ENCODE measurements at places on chromosomes 7 and 10. TPM values are rescaled to one million over a fixed set of nuclear protein-coding genes. Genes with fewer than 3 reads are reported as not detected.

Gene WASHC2C
- 21.8 TPM for total RNA-seq

- DNase-seq: no peak
Observed at GRCh38 chr7:77794000-77794399, 4.2 kb downstream of the TMEM60 start.

- DNase-seq: no peak
Observed at GRCh38 chr7:54811041-54811845, 52.2 kb upstream of the SEC61G start.

DNA sequence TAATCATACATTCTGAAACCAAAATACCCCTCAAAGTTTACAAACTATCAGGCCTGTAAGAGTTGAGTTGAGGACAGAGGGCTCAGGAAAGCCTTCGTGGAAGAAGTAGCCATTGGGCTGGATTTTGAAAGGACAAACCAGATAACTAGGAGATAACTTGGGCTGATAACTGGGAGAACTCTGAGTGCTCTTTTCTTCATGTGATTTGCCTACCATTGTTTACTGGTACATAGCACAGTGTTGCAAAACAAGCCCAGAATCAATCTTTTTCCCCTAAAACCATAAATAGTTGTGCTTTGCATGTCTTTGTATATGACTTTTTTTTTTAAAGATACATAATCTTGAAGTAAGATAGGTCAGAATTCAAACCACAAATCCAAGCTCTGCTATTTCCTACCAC, 106.7 kb upstream of the ITGB1 start:
- DNase-seq: no peak

GRCh38 chr10:132595854-132596253, 58.3 kb downstream of the INPP5A start:
- DNase-seq: no peak

GRCh38 chr7:78164459-78164858, 365.9 kb downstream of the PHTF2 start:
- no peak for DNase-seq

DNA sequence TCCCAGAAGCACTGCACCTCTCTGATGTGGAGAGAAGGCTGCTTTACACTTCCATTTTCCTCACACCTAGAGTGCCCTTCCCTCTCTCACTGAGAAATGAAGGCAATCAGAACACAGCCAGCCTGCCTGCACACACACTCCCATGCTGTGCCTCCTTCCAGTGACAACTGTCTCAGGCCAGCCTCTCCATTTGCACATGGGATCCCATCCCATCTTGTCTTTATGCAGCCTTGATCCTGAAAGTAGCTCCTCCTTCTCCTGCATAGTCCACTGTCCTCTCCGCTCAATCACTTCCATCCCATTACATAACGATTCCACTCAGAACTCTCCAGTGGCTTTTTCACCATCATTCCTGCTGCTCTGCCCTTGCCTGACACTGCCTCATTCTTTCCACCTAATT, 203.7 kb upstream of the STK17A start:
- no peak for DNase-seq

GRCh38 chr10:86678999-86679792, 10.9 kb downstream of the LDB3 start:
- no peak for DNase-seq

DNA sequence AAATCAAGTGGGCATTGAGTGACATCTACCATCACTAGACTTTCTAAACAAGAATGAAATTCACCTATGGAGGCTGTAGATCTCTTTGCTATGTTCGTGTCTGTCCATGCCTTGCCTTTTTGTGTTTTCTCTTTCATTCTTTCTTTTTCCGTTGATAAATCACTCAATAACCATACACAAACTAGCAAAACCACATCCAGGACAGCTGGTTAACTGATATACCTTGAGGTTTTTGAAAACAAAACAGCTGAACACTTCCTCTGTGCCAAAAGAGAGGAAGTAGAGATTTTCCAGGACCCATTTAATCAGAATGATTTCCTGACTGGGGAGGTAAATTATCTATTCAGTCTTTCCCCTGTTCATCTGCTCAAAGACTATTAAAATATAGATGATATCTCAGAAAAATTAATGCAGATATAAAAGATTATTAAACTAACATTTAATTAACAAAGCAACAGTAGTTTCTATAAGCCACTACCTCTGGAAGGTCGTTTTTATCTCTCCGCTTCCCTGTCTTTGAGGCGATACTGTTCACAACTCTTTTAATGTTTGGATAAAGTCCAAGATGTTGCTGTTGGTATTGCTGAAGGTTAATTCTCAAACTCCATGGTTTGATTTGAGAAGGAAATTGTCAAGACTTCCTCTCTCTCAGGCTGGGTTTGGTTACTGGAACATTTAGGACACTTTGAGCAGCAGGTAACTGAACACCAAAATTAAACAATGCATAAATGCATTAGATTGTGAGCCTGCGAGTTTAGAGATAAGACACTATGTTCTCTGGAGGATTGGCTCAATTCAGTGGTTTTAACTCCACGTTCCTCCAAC, 24.4 kb upstream of the C10orf67 start:
- no peak for DNase-seq

Gene ITPRID1
- not detected for total RNA-seq

Gene EBLN1
- not detected for total RNA-seq

- no peak for DNase-seq
Observed at GRCh38 chr7:65812281-65812680, 60.6 kb upstream of the VKORC1L1 start.

GRCh38 chr7:85292908-85293576, 106.2 kb upstream of the SEMA3D start:
- DNase-seq: no peak

Gene HSPB1
- total RNA-seq: 96.7 TPM

GRCh38 chr7:95993380-95993779, 221.0 kb downstream of the DYNC1I1 start:
- no peak for DNase-seq

DNA sequence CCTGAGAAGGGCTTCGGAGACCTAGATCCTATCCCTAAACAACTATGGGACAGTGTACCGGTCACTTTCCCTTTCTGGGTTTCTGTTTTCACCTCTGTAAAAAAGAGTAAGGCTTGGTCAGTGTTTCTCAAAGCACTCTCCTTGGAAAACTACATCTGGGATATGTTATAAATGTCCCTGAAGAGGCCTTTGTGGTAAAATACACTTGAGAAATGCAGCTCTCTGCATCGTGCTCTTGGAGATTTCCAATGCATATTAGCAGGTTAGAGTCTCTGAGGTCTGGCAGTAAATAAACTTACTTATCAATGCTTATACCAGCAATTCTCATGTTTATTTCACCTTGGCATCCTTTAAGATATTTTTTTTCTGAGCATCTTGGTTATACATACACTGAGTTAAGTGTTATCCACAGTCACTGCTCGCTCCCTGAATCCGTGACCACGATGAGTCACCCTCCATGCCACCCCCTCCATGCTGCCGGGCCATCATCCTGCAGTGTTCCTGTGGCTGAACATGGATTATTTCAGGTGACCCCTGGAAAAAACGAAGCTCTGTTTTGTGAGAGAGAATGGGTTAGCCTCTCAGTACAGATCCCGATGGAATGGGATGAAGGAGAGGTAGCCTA, 3.3 kb upstream of the TBXAS1 start:
- DNase-seq: no peak

DNA sequence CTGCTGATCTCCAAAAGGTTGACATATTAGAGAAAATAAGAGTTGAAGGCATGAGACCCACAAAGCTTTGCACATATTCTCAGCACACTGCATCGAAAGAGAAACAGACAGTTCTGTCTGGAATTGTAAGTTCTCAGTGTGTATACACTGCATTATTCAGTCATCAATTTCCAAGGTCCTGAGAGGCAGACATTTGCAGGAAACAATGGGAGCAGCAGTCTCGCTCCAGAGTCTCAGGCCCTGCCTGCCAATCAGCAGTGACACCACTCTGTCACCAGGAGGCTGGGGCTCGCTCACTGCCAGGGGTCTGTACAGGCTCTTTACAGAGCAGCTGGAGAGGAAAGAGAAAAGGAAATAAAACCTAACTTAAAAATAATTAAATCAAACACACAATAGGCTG, 36.3 kb downstream of the JAZF1 start:
- DNase-seq: no peak

Gene STRIP2
- 6.9 TPM for total RNA-seq

GRCh38 chr7:40073239-40073638, 61.2 kb downstream of the MPLKIP start:
- DNase-seq: no peak

DNA sequence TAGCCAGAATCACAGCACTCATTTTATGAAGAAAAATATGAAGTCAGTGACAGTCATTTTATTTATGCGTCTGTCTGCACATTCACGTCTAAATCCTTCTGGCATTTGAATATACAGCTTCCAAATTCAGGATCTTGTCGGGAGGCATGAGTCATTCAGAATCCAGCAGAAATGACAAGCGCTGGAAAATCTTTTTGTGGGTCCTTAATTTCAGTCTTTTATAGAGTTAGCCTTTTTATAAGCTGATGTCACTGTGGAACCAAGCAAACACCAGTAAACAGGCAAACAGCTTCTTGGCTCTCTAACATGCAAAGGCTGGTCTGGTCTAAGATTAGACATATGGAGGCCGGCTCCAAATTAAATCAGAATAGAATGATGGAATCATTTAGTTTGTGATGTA, 388.2 kb upstream of the TEX47 start:
- no peak for DNase-seq

DNA sequence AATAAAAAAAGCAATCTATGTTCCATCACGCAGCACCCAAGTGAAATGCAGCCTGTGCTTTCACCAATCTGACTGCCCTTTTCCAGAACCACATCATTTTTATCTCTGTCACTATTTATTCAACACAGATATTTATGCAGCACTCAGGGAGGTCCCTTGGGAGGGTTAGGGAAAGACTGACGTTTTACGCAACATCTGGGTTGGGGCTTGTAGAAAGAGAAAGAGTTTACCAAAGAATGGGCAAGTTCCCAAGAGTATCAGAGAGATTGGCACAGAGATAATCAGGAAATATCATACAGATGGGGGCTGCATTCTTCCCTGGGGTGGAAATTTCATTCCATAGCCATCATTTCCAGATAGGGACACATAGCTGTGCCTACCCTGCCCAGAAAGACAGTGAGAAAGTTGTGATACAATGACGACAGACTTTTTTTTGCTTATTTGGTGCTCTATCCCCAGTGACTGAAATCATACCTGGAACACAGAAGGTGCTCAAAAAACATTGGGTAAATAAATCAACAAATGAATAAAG, 474.2 kb downstream of the CALN1 start:
- DNase-seq: no peak

GRCh38 chr10:82737549-82737948, 862.6 kb downstream of the NRG3 start:
- no peak for DNase-seq

GRCh38 chr7:31850066-31850465, 163.1 kb downstream of the PPP1R17 start:
- DNase-seq: no peak

- no peak for DNase-seq
Observed at GRCh38 chr7:134890246-134891240, 95.8 kb upstream of the AGBL3 start.

- DNase-seq: no peak
Observed at GRCh38 chr10:49040601-49041000, 74.7 kb downstream of the VSTM4 start.

GRCh38 chr10:9137368-9137767, 1082.9 kb downstream of the GATA3 start:
- DNase-seq: no peak

Gene C10orf143
- total RNA-seq: 3.8 TPM

Gene CCDC172
- not detected for total RNA-seq

Gene PRPS1L1
- total RNA-seq: not detected

GRCh38 chr10:80473692-80474596, 19.8 kb downstream of the TSPAN14 start:
- no peak for DNase-seq

GRCh38 chr7:132750530-132751217, 174.4 kb upstream of the PLXNA4 start:
- DNase-seq: no peak

- DNase-seq: no peak
Observed at GRCh38 chr10:86779220-86780017, 23.0 kb downstream of the BMPR1A start.

Gene ZSWIM8
- total RNA-seq: 31.0 TPM

Gene GDF10
- total RNA-seq: 4.1 TPM

Gene RGR
- not detected for total RNA-seq

DNA sequence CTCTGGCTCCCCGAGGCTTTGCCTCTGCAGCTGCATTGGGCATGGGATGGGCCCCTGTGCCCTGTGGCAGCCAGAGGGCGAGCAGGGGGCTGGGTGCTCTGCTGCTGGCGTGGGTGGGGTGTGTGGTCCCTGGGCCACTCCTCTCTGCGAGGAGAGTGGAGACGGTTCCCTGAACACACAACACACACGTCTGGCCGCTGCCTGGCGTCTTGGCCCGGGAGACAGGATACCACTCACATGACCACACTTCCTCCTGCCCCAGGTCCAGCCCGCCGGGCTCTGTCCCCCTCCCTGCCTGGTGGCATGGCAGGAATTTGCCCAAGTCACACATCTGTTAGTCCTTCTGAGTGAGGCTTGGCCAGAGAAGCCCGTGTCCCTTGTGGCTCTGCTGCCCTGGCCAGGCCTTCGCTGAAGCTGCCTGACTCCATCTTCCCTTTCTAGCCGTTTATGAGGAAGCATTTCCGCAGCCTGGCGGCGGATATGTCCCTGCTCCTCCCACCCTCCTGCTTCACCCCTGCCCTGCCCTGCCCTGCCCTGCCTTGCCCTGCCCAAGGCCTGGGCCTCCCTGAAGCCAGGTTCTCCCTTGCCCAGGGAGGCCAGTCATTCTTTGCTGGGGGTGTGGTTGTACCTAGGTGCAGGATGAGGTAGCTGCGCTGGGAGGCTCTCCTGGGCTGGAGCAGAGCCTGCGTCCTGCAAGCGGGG, 3.0 kb downstream of the BRI3 start:
- DNase-seq: no peak

DNA sequence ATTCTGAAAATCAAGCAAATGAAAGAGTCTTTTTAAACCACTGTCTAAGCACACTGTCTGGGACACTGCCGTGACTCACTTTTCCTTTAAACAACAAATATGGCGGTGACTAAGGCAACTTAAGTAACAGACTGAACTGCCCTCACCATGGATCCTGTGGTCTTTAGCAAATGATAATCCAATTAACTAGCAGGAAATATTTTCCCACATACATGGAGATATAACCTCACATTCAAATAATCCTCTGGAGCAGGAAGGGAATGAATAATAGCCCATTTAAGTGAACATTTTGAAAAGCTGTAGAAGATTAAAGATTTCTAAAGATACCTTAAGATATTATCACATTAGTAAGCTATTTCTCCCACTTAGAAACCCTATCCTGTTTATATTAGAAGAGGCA, 40.3 kb upstream of the LRRC17 start:
- DNase-seq: no peak

Gene RAPGEF5
- 0.82 TPM for total RNA-seq

- no peak for DNase-seq
Observed at GRCh38 chr10:101155896-101156295, 24.8 kb downstream of the TLX1 start.

DNA sequence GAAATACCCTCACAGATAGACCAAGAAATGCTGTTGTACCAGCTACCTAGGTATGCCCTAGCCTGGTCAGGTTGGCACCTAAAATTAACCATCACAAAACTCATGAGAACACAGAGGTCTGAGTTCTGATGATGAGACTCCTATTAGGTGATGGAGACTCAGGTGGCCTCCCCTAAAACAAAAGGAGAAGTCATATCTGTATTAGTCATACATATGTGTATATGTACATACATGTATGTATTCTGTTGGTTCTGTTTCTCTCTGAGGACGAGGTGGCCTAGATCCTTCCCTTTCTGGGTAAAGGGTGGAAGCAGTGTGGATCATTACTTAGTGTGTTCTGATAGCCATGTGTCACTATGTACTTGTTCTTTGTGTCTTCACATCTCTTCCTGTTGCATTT, 207.2 kb upstream of the PRSS1 start:
- DNase-seq: no peak

GRCh38 chr10:121598263-121599249, at the start of gene FGFR2:
TSS of gene FGFR2 (minus strand) at chr10:121598444. CDS start at chr10:121593817, 4,627 bp downstream.
- peak; percentile 37 for DNase-seq

All from activated naive CD8-positive, alpha-beta T cell treated with anti-CD3 and anti-CD28 coated beads for 36 hours (primary cell).